ENCODE measurements at places on chromosomes 2 and 18.
A peak's percentile ranks its signal among the peaks of the same experiment; 100 is the strongest.

- DNase-seq = no peak
Measured at GRCh38 chr2:23028106-23028505, 356.9 kb upstream of the KLHL29 start.

- peak; percentile 69 for DNase-seq
Measured at GRCh38 chr2:96951125-96951654, 35.2 kb downstream of the FAM178B start.

DNA sequence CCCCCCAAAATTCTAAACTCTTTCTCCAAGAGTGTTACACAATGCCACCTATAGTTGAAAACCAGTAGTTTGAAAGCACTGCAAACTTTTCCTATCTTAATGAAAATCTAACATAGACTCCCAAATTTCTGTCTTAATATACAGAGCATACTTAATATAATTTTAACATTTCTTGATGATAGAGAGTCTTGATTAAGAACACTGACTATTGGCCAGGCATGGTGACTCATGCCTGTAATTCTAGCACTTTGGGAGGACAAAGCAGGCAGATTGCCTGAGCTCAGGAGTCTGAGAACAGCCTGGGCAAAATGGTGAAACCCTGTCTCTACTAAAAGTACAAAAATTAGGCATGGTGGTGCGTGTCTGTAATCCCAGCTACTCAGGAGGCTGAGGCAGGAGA is 34.2 kb downstream of the ASXL2 start:
- DNase-seq = no peak

DNA sequence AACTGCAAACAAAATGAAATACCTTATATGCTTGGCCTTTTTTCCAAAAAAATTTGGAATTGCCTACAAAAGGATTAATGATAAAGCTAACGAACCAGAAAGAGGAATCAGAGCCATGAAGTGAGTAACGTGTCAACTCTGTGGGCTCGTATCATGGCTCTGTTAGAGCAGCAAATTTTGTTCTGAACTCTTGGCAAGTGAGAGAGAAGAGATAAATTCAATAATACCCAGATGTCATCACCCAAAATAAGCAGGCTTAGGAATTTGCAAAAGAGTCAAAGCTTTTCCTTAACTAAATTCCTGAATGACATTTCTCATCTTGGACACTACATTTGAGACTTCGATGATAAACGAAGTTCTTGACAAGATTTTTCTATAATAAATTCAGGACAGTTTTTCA is 4.4 kb downstream of the TXNDC2 start:
- no peak for DNase-seq

DNA sequence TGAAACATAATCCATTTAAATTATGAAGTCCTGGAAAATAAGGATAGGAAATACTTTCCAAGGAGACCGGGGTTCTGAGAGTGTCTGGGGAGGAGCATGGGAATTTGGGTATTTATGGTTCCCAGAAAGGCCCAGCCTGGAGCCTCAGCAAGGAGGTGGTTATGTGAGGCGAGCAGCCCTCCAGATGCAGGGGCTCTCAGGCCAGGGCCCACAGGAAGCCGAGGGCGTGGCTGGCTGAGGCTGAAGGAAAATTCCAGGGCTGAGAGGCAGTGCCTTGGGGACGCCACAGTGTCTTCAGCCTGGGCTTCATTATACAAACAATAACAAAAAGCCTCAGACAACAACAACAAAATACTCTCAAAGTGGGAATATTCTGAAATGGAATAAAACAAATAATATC is 86.9 kb upstream of the SERPINE2 start:
- no peak for DNase-seq

DNA sequence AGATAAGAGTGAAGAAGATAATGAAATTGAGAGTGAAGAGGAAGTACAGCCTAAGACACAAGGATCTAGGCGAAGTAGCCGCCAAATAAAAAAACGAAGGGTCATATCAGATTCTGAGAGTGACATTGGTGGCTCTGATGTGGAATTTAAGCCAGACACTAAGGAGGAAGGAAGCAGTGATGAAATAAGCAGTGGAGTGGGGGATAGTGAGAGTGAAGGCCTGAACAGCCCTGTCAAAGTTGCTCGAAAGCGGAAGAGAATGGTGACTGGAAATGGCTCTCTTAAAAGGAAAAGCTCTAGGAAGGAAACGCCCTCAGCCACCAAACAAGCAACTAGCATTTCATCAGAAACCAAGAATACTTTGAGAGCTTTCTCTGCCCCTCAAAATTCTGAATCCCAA is 15.7 kb downstream of the MSH6 start:
- peak; percentile 14 for DNase-seq

GRCh38 chr2:235866373-235866772 is 301.8 kb downstream of the GBX2 start:
- DNase-seq = no peak

DNA sequence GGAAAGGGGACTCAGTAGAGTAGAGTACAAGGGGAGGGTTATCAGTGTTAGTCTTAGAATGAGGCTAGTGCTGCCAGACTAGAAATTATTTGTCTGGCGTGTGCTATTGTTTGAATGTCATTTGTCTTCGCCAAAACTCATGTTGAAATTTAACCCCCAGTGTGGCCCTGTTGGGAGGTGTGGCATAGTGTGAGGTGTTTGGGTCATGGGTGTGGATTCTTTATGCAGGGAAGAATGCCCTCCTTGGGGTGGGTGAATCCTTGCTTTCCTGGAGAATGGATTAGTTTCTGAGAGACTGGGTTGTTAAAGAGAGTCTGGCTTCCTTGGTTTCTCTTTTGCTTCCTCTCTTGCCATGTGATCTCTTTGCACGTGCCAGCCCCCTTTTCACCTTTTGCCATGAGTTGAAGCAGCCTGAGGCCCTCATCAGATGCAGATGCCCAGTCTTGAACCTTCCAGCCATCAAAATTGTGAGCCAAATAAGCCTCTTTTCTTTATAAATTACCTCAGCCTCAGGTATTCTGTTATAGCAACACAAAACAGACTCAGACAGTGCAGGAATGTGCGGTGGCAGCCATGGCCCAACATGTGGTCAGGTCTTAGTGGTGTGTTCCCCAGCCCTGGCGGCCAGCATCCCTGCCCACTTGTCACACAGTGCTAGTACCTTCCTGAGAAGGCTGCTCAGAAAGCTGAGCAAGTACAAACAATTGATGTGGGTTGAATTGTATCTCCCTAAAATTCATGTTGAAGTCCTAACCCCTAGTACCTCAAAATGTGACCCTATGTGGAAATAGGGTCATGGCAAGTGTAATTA is 48.4 kb upstream of the NAB1 start:
- no peak for DNase-seq

GRCh38 chr18:25275412-25276001 is 76.5 kb downstream of the ZNF521 start:
- DNase-seq = no peak

DNA sequence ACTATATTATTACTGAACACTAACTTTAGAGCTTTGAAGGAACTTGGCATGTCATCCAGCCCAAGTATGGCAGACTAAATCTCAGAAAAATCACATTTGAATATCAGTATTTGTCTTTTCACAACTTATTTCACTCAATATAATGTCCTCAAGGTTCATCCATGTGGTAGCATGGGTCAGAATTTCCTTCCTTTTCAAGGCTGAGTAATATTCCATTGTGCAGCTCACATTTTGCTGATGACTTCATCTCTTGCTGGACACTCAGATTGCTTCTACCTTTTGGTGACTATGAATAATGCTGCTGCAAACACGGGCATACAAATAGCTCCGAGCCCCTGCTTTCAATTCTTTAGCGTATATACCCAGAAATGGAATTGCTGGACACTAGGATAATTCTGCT is 46.7 kb downstream of the RPL31 start:
- DNase-seq = no peak

- no peak for DNase-seq
Measured at GRCh38 chr18:11828786-11829432, 22.3 kb upstream of the CHMP1B start.

GRCh38 chr2:180707884-180708205 is 272.6 kb upstream of the UBE2E3 start:
- no peak for DNase-seq

DNA sequence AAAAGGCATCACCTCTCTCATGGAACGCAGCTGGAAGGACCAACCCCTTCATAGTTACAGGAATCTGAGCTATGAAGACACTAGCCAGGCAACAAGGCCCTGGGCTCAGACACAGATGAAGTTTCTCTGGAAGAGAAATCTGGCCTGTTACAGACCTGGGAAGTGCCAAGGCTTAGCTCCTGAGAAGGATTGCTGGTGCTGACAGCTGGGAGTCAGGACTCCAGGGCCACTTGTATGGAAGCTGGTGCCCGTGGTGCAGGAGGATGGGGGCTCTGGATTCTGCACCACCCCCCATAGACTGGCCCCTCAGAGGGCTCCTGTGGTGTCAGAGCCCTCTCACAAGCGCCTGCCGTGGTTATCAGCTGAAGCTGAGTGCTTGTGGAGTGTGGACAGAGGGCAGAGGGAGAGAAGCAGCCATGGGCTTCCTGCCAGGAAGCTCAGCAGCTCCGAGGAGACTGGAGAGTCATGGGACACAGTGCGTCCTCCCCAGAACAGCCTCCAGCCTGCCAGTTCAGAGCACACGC is 87.3 kb upstream of the LCLAT1 start:
- DNase-seq = peak; percentile 15

DNA sequence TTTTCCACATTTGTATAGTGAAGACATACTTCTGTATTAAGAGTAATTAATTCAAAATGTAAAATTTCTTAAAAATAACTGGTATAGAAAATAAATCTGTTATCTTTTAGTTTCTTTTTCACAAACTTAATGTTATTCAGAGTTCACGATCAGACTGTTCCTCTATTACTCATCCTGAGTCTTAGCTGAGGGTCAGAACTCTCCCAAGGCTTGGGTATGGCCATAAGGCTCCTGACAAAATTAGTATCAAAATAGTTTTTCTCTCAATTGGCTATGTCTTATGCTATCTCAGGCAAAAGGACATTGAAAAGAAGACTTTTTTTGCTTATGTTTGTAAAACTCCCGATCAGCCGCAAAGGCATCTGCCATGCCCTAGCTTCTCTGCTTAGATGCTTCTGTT is 56.1 kb upstream of the NAB1 start:
- no peak for DNase-seq

DNA sequence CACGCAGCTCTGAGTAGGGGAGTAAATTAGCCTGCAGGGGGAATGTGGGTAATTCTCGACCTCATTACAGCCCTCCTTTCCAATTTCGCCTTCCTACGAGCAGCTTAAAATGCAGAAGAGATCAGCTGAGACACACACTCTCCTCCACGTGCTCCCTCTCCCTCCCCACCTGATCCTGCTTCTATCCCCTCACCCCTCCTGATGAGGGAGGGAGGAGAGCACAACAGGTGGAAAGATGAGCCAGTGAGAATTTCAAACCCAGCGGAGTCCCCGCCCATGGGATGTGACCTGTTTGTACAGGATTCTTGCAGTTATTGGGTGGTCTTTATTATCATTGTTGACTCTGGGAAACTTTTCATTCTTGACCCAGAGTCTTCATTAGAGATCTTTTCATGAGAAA is 35.5 kb downstream of the DDX18 start:
- no peak for DNase-seq

Measured in hematopoietic multipotent progenitor cell treated with erythropoietin and hydrocortisone succinate and interleukin-3 and kit ligand, for 8 days (in vitro differentiated cells).